Thoracic aorta (tissue), 2 donors: ENCODE measurements at places on chromosomes 3 and 15. TPM values are rescaled to one million over a fixed set of nuclear protein-coding genes. Genes with fewer than 3 reads are reported as not detected.

DNA sequence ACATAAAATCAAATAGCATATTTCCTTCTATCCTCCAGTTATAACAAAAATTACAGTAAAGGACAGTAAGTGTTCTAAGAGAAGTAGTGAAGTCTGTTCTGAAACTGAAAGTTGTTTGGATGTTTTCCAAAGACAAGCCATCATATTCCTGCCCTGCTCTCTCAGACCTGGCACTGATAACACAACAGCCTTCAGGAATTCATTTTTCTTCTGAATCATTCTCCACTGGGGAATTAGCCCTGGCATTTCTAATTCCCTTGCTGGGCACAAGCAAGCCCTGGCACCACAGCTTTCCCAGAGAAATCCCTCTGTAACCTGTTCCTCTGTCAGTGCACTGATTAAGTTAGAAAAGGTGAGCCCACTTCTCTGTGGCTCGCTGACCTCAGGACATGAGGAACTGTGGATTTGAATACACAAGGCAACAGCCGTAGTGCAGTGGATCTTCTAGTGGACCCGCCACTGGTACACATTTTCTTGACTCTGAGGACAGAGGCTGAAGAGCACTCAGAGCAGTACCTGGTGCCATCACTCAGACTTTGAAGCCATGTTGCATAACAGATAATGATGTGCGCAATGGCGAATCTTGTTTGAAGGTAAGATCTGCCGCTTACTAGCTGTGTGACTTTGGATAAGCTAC lies 61.6 kb downstream of the WWTR1 start:
- DNase-seq = no peak

DNA sequence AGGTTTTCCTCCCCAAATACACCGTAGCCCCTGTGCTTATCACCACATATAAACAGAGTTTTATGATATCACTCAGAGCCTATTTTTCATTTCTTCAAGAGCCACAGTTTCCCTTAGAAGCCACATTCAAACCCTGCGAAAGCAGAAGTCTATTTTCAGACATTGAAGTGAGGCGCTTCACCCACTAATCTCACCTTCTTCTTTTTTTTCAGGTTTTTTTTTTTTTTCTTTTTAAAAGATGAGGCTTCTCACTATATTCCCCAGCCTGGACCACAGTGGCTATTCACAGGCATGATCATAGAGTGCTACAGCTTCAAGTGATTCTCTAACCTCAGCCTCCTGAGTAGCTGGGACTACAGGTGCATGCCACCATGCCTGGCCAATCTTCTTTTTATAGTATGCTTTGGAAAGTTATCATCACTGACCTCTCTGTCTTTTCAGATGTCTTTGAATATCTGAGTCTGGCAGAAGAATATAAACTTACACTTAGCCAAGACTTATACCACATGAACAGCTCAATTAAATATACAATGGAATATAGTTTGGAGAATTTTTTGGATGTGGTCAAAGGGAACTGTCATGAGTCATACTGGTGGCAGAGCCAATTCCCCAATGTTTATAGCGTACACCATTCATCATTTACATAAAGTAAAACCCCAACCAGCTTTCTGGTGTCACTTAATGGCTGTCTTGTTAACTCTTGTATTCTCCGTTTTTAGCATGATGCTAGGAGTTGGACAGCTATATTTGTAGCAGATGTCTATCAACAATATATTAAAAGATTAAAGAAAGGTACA lies 59.7 kb upstream of the CCDC50 start:
- no peak for DNase-seq

DNA sequence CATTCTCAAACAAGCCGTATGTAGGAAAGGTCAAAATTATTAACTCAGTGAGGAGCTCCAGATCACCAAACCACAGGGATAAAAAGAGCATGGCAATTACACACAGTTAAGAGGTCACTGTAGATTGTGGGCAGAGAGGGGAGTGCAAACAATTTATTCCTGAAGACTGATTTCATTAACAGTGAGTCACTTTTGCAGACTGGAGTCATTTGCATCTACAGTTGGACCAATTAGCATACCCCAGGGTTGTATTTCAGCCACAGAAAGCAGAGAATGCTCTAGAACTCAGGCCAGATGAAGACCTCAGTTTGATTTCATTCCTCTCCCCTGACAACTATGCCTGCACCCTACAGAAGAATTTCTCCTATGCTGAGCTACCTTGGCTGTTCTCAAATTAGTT lies 40.1 kb downstream of the SETMAR start:
- DNase-seq = no peak

GRCh38 chr3:18424213-18424728 lies 868 bp downstream of the SATB1 start:
- DNase-seq = no peak

- no peak for DNase-seq
These were observed 692 bp upstream of the C15orf39 start for GRCh38 chr15:75200765-75201615.

DNA sequence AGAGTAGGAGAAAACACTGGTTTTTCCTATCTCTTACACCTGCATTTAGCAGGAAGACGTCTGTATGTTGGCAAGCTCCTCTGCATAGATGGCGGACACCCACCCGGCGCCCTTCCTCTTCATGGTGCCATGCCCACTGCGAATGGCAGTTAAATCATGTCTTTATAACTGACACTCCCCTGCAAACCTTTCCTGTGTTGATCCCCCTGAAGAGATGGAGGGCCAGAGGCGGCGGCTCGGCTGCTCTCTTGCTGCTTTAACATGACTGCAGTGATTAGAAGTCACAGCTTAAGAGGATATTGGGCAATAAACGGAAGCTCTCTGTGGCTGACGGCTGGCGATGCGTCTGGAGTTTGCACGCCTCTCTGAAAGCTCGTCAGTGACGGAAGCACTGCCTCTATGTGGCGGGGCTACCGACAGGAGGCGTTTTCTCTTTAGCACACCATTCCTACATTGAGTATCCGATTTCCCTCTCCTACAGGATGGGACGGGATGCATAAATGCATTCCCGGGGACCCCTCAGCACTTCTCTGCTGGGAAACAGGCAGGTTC lies 25.5 kb upstream of the SNRPA1 start:
- DNase-seq = no peak

DNA sequence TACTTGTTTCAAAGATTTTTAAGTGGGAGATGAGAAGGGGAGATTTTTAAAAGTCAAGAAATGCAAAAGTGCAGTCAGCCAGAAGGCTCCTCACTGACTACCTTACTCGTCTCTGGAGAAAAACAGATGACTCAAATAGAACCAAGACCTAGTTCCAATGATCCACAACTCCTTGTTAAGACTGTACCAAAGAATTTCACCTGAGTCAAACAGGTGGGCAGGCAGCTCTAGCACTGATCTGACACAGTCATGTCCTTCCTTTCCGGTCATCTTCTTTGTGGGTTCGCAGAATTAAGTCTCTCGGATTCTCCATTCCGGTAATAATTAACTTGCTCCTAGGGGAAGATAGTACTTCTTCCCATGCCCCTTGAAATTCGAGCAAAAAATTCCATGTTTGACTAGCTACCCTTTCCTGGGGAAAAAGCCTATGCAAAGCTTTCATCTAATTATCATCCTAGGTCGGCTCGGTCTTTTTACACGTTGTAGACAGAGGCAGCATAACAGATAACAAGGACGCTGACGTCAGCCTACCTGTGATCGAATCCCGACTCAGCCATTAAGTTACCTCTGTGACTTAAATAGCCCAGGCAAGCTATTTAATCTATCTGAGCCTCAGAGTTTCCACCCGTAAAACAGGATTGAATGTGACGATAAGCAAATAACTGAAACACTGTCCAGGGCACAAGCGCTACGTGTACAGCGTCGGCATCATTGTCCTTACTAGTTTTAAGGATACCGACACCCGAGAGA lies 758 bp downstream of the SELENOK start:
- no peak for DNase-seq

GRCh38 chr3:24648063-24648462 lies 153.4 kb upstream of the THRB start:
- no peak for DNase-seq

DNA sequence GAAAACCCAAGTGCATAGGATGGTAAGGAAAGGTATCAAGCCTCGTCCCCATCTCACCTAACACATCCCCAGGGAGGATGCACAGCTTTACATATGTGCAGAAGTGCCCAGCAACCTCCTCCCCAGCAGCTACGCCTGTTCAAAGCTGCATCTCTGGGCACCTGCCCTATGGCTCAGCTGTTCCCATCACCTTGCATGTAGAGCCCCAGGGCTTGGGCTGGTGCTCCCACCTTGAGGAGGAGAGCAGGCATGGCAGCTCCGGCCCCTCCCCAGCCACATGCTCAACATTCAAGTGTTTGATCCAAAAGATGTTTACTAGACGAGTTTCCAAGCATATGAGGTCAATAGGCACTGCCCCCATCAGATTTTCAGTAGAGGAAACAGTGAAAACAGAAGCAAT lies 173.5 kb downstream of the ATP10A start:
- no peak for DNase-seq

- DNase-seq = no peak
These were observed 298.5 kb upstream of the PPP2R3A start for GRCh38 chr3:135667061-135667460.

DNA sequence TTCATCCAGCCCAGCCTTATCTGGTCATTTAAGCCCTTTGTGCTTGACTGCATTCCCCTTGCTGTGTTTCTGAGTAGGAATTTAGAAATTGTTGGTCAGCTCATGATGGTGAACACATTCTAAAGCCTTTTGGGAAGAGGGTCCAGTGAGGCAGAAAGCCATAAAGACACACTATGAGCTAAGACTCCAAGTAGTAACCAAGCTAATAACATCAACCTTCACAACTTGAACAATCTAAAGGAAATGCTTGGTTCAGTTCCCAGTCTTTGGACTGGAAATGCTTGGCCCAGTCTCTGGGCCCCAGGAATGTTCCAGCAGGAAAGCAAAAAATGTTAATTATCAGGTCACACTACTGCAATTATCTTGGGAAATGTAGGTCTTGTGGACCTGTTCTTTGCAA lies 7.7 kb downstream of the PLSCR1 start:
- no peak for DNase-seq

DNA sequence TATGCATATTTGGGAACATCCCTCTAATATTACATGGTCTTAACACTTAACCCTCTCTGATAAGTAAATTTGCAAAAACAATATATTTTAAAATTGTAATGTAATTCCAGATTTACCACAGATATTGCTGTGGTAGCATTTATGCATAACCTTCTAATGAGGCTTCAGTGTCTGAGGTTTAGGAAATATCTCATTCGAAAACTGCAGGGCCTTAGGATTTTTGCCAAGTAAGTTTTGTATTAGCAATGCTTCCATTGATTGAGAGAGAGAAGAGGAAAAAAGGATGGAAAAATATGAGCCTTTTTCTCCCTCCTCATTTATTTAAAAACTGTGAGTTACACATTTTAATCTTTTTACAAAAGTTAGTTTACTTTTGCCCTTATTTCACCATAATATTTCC lies 294.6 kb downstream of the EPHA3 start:
- no peak for DNase-seq

DNA sequence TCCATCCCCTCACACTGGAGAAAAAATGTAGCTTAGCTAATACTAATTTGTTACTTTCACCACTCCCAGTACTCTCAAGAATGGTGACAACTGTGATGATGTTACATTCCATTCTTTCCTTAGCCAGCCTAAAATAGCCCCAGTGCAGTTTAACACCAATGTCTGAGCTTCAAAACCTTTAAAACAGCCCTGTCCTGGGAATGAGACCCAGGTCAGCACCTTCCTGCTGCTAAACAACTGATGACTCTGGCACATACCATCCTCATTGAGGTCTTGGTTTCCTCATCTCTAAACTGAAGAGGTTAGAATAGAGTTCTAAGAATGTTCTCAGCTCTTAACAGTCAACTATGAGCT lies 3.8 kb downstream of the SCAMP2 start:
- DNase-seq = no peak

DNA sequence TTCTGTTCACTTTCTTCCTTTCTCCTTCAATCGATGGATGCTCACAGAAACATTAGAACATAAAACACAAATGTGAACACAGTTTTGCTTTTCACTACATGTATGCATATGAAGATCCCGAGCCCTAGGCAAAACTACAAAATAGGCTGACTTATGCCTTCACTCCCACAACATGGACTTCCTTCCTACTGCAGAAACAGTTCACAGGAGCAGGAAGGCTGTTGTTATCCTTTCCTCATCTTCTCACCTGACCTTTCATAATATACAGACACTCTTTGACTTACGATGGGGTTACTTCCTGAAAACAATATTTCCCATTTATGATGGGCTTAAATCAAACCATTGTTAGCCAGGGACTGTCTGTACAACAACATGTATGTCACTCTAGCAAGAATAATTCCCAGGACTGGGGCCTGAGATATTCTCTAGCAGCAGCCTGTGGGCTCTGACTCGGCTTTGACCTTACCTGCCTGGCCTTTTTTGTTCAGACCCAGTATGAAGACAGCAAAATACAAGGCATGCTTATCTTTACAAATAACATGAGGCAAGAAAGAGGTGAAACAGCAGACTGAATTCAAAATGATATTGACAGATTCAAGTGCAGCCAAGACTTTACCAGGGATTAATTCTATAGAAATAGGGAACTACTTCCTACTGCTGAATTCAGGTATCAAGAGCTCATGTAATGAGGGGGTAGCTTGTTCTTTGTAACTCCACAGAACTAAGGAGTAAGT lies 51.8 kb upstream of the PLXND1 start:
- no peak for DNase-seq

- DNase-seq = no peak
These were observed 236.6 kb downstream of the SV2B start for GRCh38 chr15:91336687-91337086.

- DNase-seq = no peak
These were observed 9.4 kb upstream of the CMSS1 start for GRCh38 chr3:99808163-99808794.

DNA sequence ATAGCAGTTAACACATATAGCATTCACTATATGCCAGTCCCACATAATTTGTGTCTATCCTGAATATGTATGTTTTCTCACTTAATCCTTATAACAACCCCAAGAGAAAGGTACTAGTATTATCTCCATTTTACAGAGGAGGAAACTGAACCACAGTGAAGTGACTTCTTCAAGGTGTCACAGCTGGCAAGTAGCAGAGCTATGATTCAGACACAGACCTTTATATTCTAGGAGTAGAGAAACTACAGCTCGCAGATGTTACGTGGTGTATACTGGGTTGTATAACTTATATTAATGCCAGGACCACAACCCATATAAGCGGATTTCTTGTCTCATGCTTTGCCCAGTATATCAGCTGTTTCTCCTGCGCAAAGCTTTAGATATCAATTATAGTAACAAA lies 29.5 kb upstream of the ICE2 start:
- DNase-seq = no peak

DNA sequence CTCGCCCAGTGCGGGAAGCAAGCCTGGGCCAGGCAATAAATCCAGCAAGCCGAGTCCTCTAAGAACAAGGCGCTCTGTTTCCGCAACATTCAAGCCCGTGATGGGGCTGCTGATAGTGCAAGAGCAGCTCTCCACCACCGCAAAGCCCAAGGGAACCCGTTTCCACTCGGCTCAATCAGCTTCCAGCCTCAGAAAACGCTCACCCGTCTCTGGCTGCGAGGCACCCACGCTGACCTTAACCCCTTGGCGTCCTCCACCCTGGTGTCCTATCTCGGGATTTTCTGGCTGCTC lies 17.8 kb downstream of the SPATA12 start:
- no peak for DNase-seq

The HDGFL3 gene
- total RNA-seq = 118 TPM

The DPPA2 gene
- total RNA-seq = not detected

The IQCF5 gene
- total RNA-seq = not detected

The CCDC174 gene
- 34.6 TPM for total RNA-seq

The IMPG2 gene
- 0.21 TPM for total RNA-seq

The CHRD gene
- 21.7 TPM for total RNA-seq

The CHRNA3 gene
- not detected for total RNA-seq

The NR2E3 gene
- total RNA-seq = 0.92 TPM

The TGM4 gene
- not detected for total RNA-seq
